ENCODE measurements at places on chromosomes 7 and 10. TPM values are rescaled to one million over a fixed set of nuclear protein-coding genes. Genes with fewer than 3 reads are reported as not detected.

The ASB4 gene
- polyA plus RNA-seq: 0.22 TPM

The TEX36 gene
- not detected for polyA plus RNA-seq

The CPN1 gene
- not detected for polyA plus RNA-seq

The SPOCK2 gene
- polyA plus RNA-seq: 7.8 TPM

The PIK3CG gene
- 1.2 TPM for polyA plus RNA-seq

The EN2 gene
- polyA plus RNA-seq: 0.05 TPM

The TAS2R38 gene
- polyA plus RNA-seq: not detected

The ZNF398 gene
- polyA plus RNA-seq: 4.2 TPM

Data from adipose tissue (tissue), 3 donors.